ENCODE measurements at places on chromosomes 5 and 9.

DNA sequence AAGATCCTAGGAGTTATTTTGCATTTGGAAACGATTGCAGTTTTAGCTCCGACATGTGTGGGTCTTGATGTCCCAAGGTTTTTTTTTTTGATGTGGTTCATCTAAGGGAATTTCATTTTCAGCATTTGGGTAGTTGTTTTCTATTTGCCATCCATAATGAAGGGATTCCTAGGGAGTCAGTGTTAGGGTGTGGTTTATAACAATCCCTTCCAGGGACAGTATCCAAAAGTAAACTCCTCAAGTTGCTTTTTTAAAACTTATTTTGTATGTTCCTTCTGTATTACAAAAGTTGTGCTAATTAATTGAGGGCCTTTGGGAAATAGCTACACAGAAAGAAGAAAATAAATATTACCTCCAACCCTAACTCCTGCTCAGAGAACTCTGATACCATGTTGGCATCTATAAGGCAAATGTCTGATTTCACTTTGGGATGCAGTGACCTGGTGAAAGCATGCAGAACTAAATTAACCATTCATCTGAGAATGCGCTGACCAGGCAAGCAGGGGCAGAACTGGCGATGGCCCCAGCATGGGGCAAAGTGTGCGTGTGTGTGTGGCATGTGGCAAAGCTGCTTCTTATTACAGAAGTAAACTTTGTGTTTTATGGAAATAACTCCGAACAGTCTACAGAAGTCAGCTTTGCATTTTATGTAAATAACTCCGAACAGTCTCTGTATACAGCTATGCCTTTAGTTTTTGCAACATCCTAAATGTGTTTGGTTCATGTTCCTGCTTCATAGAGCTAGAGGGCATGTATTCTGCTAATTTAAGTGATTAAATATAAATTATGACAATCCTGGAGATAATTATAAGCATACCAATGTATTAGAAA, 237.2 kb downstream of the TRPM3 start:
- DNase-seq, result no peak

DNA sequence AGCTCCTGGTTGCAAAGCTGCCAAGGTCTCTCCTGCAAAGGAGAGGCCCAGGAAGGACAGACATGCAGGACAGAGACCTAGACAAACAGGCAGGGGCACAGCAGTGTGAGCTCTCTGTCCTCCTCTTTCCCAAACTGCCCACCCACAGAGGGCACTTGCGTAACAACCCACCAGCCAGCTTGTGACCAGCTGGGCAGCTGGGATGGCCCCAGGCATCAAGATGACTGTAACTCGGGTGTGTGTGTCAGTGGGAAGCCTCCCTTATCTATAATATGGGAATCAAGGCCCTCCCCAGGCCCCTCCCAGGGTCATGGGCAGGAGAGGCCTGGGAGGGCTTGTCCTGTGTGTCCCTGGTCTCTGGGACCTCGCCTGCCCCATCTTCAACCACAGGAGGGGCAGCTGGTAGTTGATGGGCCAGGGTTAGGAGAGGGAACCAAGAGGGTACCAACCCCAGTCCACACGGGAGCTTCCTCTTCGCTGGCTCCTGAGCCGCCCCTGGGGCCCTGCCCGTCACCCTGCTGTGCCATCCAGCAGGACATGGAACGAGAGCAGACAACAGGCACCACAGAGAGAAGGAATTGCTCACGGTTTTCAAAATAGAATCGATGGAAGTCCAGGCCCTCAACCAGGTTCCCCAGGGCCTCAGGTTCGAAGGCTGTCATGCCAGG, 37.9 kb downstream of the SLC6A7 start:
- DNase-seq, result no peak

DNA sequence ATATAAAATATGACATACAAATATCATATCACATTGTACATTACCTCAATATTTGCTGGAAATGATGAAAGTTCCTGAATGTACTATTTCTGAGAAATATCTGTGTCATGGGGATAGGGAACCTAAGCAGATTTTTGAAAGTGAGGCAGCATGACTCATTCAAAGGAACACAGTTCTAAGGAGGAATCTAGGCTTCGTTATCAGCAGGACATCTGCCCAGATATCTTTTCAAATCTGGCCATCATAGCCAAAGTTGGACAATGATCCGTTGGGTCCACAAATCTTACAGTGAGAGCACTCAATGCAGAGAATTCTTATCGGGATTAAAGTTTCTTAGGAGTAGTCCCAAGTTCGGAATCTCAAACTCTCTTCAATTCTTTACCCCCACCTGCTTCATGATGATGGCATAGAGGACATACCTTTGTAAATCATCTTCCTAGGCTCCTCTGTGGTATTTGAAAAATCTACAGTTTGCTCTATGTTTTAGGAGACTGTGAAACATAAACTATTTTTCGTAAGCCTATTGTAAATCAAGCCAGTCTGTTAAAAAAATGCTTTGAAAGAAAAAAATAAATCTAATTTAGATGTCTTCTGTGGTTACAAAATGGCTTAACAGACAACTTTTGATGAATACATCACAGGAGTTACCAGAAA, 29.4 kb upstream of the ALDH1A1 start:
- no peak for DNase-seq

DNA sequence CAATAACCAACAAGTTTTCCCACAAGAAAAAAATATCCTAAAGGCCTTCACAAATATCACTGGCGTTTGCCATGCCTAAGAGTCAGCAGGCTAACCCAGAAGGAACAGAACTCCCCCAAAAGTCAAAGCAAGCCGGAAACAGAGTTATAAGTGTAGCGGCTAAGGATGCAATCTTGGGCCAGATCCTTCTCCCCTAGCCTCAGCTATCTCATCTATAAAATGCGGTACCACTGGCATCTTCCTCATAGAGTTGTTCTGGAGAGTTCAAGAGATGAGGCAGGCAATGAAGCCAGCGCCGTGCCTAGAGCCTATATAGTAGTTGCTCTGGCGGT, 632 bp downstream of the DPM2 start:
- DNase-seq, result no peak

- no peak for DNase-seq
These were observed 79.1 kb downstream of the CYFIP2 start for GRCh38 chr5:157345067-157345466.

GRCh38 chr9:114732823-114733222, 50.8 kb upstream of the TEX48 start:
- no peak for DNase-seq

GRCh38 chr5:138770977-138771376, 17.8 kb downstream of the CTNNA1 start:
- DNase-seq, result no peak

GRCh38 chr5:98942847-98943246, 14.0 kb upstream of the CHD1 start:
- DNase-seq, result no peak

DNA sequence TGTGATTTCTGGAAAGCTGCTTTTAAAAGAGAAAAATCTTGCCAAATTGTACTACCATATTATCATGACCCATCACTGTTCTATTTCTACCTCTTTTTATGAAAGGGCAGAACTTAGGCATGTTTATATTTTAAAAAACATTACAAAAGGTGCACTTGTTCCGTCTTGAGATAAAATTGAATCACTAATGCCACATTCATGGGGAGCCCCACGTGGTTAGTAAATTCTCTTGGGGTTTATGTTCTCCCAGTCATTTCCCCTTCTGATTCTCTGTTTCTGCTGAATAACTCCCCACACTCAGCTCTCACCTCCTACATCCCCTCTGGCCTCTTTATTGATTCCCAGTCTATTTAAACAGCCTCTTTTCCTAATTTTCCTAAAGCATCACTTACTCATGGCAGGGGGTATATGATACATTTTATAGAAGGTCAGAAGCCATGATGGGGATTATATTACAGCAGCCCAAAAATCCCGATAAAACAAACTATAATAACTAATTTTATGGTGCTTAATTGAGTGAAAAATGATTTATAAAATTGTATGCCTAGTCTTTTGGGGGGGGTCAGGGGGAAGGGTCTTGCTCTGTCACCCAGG, 19.7 kb upstream of the VLDLR start:
- no peak for DNase-seq

- no peak for DNase-seq
These were observed 205.0 kb upstream of the ACTBL2 start for GRCh38 chr5:57687596-57687995.

GRCh38 chr5:78801413-78801812, 152.8 kb upstream of the LHFPL2 start:
- peak; percentile 16 for DNase-seq

DNA sequence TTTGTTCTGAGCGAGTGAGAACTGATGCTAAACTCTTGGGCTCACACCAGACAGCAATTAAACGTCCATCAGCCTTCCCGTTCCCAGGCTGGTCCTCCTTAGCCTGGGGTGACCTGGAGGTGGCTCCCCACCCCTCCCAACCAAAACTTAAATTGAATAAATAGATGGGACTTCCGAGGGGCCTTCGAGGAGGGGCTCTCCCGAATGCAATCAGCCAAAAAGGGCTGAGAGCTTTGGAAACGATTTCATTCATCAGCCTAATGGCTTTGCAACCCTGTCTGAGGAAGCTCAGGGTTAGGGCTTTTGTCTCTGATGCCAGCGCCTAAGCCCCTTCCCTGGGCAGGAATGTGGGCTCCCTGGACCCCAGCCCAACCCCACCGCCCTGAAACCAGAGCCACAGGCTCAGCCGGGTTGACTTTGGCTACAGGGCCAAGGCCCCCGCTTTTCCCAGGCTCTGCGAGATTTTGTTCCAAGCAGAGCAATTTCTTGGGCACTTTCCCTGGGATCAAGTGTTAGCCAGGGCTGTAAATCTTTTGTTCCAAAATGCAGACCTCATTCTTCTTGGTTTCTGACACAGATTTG, 29.2 kb downstream of the LHX3 start:
- no peak for DNase-seq

DNA sequence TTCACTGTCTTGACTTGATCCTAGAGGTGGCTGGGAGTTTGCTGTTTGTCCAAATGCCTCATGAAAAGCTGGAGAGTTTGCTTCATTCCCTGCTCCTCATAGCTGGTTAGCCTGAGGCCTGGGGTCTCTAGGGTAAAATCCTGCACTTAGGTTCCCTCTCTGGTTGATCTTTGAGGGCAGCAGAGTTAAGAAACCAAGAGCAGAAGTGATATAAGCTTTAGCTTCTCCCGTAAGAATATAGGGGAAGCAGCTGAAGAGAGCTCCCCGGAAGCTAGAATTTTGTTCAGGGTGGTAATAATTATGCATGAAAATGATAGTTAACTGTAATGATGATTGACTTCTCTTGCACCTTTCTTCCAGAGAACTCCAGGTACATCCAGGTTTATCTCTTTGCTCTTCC, 1.4 kb downstream of the FAM53C start:
- DNase-seq, result no peak

DNA sequence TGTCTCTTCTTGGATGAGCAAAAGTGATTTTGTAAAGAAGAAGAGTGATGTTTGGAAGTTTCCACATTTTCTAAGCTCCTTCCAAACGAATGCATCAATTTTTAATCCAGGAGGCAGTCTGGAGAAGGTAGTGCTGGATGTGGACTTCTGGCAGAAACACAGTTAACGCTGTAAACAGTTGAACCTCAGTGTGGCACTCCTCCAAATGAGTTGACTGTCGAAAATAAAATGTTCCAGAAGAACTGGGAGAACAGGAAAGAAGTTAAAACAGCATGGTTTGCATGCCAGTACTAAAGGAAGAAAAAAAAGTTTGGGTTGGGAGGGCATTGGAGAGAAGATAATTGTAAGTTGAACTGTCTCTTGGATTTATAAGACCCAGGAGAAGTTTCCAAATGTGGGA, 6.5 kb downstream of the ZNF462 start:
- DNase-seq, result no peak
